ENCODE measurements at places on chromosomes 7 and 10.

- no peak for DNase-seq
Measured at GRCh38 chr7:7607010-7607409, 33.5 kb upstream of the UMAD1 start.

DNA sequence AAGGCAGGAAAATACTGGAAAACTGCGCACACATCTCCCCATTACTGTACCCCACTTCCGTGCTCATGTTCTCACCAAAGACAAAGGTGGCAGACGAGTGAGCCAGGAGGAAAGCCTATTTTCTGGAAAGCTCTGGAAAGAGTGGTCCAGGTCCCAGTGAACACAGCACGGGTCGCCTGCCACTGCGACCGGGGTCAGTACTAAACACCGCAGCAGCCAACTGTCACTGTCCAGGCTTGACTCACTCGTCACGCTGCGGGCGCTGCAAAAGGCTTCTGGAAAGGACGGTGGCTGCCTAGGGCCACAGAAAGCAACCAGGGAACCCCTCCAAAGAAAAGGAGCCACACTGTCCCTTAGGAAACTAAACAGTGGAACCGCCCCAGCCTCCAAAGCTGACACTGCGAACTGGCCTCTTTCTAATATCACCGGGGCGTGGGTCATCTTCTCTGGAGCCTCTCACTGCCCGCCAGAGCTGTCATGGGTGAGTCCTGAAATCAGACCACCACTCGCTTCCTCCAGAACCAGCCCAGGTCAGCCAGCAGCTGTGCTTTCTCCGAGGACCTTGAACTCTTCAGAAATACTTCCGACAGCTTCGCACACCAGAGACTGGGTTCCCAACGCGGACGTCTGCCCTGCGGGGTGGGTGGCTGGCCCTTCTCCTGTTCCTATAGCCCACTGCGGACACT is 4.0 kb downstream of the RADIL start:
- no peak for DNase-seq

GRCh38 chr7:157011333-157012112 is 1.1 kb upstream of the MNX1 start:
- no peak for DNase-seq

GRCh38 chr7:72785166-72785955 is 42.6 kb downstream of the TYW1B start:
- no peak for DNase-seq

- DNase-seq, result no peak
Measured at GRCh38 chr7:20514364-20514763, 101.1 kb upstream of the ABCB5 start.

Measured in HuH-7.5 (cell line).